ENCODE measurements at places on chromosomes 7 and 10. TPM values are rescaled to one million over a fixed set of nuclear protein-coding genes. Genes with fewer than 3 reads are reported as not detected.
A peak's percentile ranks its signal among the peaks of the same experiment; 100 is the strongest.

- peak; percentile 49 for DNase-seq
Observed at GRCh38 chr7:147412782-147413556, 1177.6 kb upstream of the C7orf33 start.

GRCh38 chr10:69025370-69025896, 36.8 kb downstream of the KIFBP start:
- DNase-seq: no peak

OPN1SW gene
- total RNA-seq: not detected

DNA sequence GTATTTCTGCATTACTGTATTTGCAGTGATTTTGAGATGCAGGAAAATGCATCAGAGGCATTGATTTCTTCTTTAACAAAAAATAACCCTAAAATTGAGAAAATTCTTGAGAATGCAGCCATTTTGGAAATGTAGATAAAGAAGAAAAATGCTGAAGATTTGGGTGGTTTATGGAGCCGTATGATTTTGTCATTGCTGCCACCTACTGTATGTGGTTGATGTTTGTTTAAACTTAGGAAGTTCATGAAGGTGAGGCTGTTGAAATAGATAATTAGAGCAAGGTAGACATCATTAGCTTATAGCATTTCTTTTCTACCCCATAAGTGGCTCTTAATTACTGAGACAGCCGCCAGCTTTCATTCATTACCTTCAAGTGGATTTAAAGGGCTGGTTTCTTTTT, 92.1 kb upstream of the SAMD8 start:
- peak; percentile 53 for DNase-seq

GRCh38 chr10:102113261-102113955, 6.8 kb downstream of the LDB1 start:
- no peak for DNase-seq

- DNase-seq: peak; percentile 90
Observed at GRCh38 chr7:151013733-151014497, 10.4 kb downstream of the ATG9B start.

- no peak for DNase-seq
Observed at GRCh38 chr10:75773813-75774782, 342.7 kb downstream of the LRMDA start.

WDFY4 gene
- total RNA-seq: 5.7 TPM
